AG09319 (cell line): ENCODE measurements at places on chromosomes 13 and 19.

GRCh38 chr19:50780753-50781435 is 9.3 kb upstream of the ACP4 start:
- DNase-seq: no peak

GRCh38 chr19:17648097-17648660 is 40.0 kb downstream of the UNC13A start:
- no peak for DNase-seq

DNA sequence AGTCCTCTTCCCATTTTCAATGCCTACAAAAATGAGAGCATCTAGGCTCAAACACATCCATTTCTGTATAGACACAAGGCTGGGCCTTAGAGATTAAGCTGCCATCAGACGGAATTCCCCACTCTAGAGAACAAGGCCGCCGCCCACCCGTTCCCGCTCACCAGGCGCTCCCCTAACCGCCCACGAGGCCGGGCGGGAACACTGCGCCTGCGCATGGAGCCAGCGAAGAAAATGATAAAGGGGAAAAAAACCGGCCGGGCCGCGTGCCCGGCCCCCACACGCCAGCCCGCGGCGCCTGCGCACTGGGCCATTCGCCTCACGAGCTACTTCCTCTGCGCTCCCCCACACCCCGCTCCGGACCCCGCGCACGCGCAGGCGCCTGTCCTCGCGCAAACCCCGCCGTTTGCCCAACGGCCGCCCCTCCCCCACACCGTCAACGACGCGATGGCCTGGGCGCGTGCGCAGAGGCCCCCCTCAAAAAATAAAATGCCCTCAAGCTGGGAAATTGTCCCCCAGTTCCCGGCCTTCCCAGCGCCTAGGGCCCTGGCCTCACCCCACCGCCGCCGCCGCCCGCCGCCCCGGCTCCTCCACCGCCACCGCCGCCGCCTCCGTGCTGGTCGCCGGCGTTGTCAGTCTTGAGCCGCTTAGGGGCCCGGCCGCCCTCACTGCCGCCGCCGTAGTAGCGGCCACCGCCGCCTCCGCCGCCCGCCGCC is 483 bp downstream of the HNRNPL start:
- peak; percentile 92 for DNase-seq

GRCh38 chr13:66312312-66313087 is 917.6 kb downstream of the PCDH9 start:
- no peak for DNase-seq

DNA sequence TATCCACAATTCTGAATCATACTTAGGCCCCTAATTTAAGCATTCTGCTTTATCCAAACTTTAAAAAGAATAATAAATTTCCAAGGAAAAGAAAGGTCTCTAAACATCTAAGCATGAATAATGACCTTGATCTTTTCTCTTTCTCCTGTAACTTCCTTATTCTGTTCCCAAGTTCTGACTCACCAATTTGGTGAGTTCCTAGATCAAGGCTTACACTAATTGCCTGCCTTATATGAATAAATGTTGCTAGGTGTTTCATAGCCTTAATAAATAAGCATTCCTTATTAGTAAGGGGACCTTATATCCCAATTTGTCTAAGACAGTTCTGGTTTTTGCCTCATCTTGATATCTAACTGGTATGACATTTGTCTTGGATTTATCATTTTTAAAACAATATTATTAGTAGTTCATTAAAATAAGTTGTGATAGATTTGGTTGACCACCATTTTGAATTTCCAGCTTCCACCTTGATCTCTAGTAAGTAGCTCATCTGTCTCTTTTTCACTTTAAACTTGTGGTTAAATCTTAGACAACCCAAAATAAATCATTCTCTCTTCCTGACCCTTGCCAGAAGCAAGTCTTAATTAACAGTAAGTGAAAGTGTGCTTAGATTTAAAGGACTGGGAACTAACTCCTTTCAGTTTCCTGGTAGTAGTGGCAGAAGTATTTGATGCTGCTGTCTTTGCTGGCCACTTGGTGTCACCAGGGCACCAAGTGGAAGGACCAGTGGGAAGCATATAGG is 121.2 kb upstream of the MLNR start:
- no peak for DNase-seq

- DNase-seq: no peak
Observed at GRCh38 chr19:49395581-49396407, 7.7 kb downstream of the KASH5 start.

DNA sequence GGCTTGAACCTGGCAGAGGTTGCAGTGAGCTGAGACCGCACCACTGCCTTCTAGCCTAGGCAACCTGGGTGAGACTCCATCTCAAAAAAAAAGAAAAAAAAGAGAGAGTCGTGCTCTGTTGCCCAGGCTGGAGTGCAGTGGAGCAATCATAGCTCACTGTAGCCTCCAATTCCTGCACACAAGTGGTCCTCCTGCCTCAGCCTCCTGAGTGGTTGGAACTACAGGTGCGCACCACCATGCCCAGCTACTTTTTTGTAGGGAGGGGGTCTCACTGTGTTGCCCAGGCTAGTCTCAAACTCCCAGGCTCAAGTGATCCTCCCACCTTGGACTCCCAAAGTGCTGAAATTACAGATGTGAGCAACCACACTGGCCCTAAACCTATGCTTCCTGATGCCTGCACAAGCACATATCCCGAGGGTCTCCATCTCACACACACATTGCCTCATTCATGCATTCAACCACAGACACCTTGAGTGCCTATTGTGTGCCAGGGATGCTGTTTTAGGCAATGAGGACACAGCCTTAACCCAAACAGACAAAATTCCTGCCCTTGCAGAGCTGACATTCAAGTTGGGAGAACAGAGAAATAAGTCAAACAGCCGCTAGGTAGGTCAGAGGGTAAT is 2.2 kb downstream of the ANGPTL6 start:
- DNase-seq: no peak

DNA sequence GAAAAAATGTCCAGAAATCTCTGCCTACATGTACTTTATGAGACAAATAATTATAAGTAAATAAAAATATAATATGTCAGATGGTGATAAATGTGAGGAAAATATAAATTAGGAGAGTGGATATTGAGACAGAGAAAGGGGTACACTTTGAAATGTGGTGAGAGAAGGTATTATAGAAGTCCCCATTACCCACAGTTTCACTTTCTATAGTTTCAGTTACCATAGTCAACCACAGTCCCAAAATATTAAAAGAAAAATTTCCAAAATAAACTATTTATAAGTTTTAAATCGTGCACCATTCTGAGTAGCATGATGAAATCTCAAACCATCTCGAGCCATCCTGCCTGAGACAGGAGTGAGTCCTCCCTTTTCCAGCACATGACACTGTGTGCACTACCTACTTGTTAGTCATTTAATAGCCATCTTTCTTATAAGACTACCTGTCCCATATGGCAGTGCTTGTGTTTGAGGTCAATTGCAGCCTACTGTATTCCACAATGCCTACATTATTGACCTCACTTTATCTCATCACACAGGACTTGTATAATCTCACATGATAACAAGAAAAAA is 653.7 kb downstream of the DACH1 start:
- DNase-seq: no peak

GRCh38 chr13:22060187-22060586 is 389.3 kb downstream of the FGF9 start:
- no peak for DNase-seq

- DNase-seq: no peak
Observed at GRCh38 chr13:113086031-113086750, 19.4 kb upstream of the F7 start.

DNA sequence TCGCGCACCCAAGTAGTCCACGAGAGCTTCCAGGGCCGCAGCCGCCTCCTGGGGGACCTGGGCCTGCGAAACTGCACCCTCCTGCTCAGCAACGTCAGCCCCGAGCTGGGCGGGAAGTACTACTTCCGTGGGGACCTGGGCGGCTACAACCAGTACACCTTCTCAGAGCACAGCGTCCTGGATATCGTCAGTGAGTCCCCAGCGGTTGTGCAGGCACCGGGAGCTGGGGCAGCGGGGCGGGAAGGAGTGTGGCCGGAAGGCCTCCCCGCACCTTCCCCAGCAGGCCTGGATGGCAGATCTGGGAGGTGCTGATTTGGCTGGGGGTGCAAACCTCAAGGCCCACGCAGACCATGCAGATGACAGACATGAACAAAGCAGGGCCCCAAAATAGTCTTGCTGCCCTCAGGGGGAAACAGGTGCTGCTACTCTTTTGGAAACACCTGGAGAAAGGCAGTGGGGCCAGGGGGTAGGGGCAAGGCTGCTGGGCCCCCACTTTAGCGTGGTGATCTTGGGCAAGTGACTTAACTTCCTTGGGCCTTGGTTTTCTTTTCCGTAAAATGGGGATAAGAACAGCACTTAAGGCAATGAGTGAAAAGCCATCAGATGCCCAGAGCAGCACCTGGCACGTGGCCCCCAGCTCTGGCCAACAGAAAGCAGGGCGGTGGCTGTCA is 4.0 kb downstream of the MAG start:
- DNase-seq: no peak

DNA sequence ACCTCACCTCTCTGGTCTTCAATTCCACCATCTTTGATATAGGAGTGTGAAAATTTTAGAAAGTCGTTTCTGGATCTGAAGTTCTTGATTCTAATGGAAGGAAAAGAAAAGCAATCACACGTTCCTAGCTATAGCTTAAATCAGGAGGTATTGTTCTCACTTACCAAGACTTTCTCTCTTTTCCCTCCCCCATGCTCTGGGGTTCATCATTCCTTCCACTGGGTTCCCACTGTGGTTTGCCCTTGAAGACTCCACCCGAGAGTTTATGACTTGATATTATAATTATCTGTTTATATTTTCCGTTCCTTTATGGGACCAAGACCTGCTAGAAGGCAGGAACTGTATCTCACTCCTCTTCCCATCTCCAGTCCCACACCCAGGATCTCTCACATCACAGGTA is 76.6 kb downstream of the AKAP11 start:
- no peak for DNase-seq

DNA sequence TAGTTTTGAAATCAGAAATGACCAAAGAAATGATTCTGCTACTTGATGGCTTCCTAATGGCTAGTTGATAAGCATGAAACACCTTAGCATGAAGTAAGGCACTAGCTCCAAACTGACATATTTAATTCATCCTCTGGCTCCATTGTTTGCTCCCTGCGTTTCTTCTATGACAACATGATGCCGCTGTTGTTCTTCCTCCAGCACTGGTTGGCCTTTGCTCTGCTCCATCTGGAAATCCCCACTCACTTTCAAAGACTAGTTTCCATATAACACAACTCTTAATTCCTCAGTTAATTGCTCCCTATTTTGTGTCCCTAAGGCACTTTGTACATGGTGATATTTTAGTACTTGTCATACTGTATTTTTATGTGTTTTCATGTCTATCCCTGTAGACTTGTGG is 151.6 kb downstream of the GPC6 start:
- DNase-seq: no peak

DNA sequence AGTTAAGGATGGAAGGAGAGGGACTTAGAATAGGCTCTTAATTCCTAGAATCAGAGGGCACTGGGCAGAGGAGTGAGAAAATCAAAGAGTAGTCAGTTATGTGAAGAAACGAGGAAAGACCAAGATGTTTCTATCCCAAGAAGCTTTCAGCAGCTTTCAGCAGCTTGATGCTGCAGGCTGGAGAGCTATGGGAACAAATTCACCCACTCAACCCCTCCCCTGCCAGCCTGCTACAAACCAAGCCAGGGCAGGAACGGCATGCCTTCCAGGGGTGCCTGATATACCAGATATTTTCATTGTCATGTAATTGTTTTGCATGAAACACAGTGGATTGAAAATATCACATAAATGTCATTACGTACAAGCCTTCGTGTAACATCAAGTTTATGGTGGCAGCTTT is 262.2 kb downstream of the FGF14 start:
- no peak for DNase-seq
